ENCODE measurements at places on chromosomes 6 and 20.

- no peak for DNase-seq
These were observed 11.8 kb downstream of the THBS2 start for GRCh38 chr6:169241688-169242350.

- DNase-seq: peak; percentile 35
These were observed 368.0 kb downstream of the QKI start for GRCh38 chr6:163782436-163783003.

DNA sequence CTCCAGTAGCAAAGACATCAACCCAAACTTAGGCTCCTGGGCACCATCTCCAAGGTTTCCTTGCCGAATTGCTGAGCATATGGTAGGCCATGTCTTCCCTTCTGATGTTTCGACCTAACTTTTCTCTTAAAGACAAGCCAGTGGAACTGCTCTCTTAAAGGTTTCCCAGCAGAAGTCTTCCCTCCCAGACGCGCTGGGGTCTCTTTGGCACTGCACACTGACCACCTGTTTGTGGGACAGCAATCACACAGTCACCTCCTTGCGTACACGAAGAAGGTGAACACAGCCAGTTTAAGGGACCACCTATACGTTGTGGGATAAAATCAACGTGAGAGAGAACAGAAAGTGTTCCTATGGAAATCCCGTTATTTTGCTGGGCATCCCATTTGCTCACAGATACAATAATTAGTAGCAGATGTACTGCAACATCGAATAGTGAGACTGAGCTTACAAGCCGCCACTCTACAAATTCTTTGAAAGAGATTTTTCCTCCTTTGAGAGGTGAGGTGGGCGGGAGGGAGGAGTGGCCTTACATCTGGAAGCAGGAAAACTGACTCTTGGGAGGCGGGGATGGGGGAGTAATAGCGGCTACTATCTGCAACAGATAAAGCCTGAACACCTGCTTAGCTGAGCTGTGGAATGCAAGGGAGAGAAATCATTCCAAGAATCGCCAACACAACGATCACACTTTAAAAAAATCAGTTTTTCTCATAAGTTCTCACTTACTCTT, 9.9 kb downstream of the GRIK2 start:
- no peak for DNase-seq

GRCh38 chr6:104579310-104579863, 280.3 kb downstream of the HACE1 start:
- DNase-seq: no peak

- DNase-seq: peak; percentile 6
These were observed 46.3 kb downstream of the MCM8 start for GRCh38 chr20:5996765-5997164.

DNA sequence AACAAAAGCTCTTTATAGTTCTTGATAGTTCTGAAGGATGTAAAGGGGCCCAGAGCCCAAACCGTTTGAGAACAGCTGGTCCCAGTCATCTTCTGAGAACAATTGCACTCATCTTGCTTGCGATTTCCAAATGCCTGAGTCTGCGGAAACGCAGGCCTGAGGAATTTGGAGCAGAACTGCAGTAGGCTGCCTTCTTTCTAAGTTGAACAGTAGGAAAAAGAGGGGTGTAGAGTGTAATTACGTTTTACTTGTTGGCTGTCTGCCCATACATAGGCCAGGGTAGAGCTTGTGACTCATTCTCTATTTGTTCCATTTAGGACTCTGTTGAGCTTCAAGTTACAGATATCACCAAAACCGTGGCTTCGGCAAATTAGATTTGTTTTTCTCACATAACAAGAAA, 42.0 kb upstream of the KIF16B start:
- DNase-seq: no peak

- DNase-seq: peak; percentile 84
These were observed 223.6 kb upstream of the RREB1 start for GRCh38 chr6:6884193-6884627.
